ENCODE measurements at places on chromosomes 12 and 14. TPM values are rescaled to one million over a fixed set of nuclear protein-coding genes. Genes with fewer than 3 reads are reported as not detected.

The MYF5 gene
- total RNA-seq = not detected

The CRACR2A gene
- 2.8 TPM for total RNA-seq

The GALNT8 gene
- 1.7 TPM for total RNA-seq

The GLT1D1 gene
- total RNA-seq = 0.13 TPM

The AICDA gene
- not detected for total RNA-seq

The NANOG gene
- total RNA-seq = not detected

The DUSP16 gene
- total RNA-seq = 17.0 TPM

The RHOJ gene
- 13.1 TPM for total RNA-seq

The PIANP gene
- 0.71 TPM for total RNA-seq

The OVCH1 gene
- not detected for total RNA-seq

The DEPDC4 gene
- total RNA-seq = 0.50 TPM

The LIN7A gene
- total RNA-seq = 9.3 TPM

The TAS2R42 gene
- total RNA-seq = not detected

The CCDC88C gene
- total RNA-seq = 5.1 TPM

The CFAP73 gene
- total RNA-seq = not detected

The CNTN1 gene
- 52.0 TPM for total RNA-seq

The PRB2 gene
- not detected for total RNA-seq

The STON2 gene
- total RNA-seq = 9.6 TPM

The CLEC2B gene
- total RNA-seq = 5.6 TPM

The RAB2B gene
- total RNA-seq = 29.9 TPM

Data from esophagus muscularis mucosa (tissue), 4 donors.